ENCODE measurements at places on chromosomes 2 and 18.

GRCh38 chr2:219308142-219309101 lies 779 bp downstream of the PTPRN start:
- DNase-seq = no peak

GRCh38 chr2:160333324-160334027 lies 133.4 kb upstream of the ITGB6 start:
- no peak for DNase-seq

- DNase-seq = no peak
These were observed 12.5 kb downstream of the BABAM2 start for GRCh38 chr2:27903018-27903417.

DNA sequence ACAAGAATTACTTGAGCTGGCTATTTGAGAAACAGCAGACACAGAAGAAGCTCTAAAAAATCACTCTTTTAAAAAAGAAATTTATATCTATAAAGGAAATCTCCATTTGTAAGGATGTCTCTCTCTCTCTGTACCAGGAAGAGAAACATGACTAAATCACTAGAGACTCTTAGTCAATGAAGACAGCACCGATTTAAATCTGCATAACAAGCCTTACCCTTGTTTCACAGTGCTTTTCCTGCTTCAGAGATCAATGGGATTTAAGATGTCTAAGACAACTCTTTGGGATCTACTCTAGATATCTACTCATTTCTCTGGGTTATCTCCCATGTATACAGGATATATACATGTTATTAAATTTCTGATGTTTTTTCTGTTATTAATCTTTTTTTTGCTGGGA lies 359.2 kb upstream of the RND3 start:
- no peak for DNase-seq

DNA sequence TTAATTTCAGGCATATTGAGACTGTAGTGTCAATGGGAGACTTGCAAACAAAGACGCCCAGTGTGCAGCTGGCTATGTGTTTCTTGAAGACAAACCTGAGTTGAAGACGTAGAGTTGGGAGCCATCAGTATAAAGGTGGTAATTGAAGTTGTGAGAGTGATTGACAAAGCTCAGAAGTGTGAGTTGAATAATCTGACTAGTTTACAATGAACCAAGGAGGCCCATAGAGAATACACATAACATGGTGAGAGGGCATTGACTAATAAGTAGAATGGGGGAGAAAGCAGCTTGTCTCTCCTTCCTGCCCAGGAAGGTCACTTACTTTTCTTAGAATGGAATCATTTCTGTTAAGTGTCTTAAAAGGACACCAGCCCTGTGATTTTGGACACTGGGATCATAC lies 14.1 kb downstream of the SP110 start:
- DNase-seq = no peak

- DNase-seq = no peak
These were observed 257.2 kb downstream of the CYRIA start for GRCh38 chr2:16408331-16409005.

- DNase-seq = no peak
These were observed 116.3 kb downstream of the DHRS9 start for GRCh38 chr2:169185711-169186110.

- DNase-seq = no peak
These were observed 768.2 kb upstream of the ACVR2A start for GRCh38 chr2:147076634-147077033.

DNA sequence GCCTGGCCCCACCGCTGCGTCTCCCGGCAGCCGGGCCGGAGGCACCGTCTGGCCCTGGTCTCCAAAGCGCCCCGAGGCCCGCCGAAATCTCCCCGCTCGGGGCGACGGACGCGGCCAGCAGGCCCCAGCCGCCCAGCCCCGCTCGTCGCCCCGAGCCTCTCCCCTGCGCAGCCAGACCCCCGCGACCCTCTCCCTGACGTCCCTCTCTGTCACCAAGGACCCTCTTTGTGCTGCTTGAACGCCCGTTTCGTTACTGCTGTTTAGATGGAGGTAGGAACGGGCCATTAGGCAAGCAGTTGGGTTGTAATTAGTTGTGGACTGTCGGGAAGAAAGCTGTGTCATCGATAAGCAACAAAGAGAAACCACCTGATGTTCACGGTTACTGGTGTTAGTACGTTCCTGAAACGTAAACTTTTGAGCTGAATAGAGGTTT lies 686 bp downstream of the UBXN4 start:
- DNase-seq = no peak

DNA sequence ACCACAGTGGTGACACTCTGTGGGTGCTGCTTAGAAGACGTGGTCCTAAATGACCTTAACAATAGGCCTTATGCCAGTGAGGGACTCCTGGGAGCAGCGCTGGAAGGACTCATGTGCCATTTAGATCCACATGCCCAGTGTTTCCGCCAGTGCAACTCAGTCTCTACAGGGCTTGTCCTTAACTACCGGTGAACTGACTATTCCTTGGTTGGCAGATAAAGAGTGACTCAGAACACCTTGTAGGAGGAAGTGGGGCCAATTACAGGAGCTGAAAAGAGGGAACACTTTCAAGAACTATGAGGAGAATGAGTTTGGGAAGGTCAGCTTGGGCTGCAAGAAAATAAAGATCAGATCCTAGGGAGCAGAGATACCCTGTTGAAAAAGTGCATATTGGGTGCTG lies 1.8 kb upstream of the CDK5R2 start:
- no peak for DNase-seq

DNA sequence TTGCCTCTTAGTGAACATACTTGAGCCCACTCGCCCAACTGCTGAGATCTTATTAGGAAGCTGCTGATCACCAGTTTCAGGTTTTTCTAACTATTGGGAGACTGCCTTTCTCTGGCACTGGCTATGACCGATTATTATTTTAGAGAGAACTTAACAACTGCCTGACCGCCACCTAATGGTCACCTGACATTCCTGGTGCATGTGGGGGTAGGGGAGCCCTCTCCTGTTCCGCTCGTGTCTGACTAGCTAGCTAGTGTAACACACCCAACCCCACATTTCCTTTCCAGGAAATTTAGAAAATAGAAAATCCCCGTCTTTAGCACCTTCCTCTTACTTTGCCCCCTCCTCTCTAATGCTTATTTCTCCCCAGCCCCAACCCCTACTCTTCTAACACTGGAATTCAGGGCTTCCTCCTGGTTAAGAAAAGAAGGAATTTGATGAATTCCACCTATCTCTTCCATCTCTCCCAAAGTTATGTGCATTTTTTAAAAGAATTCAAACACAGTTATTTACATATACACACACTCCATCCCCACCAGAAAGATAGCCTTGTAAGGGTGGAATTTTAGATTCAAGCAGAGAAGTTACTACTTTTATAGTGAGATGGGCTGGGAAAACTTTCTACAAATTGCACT lies 19.4 kb upstream of the DNER start:
- DNase-seq = no peak

DNA sequence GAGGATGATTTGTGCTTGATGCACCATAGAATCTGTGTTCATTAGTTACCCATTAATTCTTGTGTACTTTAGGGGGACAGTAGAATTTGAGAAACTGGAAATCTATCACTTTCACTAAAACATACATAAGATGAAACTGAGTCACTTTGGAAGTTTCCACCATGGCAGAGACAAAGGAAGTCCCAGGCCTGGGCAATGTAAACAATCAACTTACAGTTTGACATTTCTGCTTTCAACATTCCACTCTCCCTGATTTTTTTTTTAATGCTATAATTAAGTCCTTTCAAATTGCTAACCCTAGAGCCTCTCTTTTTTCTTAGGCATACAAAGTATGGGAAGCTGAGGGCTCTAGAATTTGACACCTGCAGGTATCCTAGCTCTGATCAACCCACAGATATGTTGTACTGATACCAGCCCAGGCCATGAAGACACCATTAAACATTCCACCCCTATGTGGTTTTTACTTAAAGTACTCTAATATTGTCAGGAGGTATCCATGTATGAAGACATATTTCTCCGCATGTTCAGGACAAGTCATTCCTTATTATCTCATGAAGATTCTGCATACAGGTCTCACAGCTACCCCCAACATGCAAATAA lies 88.5 kb upstream of the GLS start:
- DNase-seq = no peak

- DNase-seq = no peak
These were observed 1860.6 kb upstream of the PIK3C3 start for GRCh38 chr18:40094441-40094840.
